T-helper 1 cell treated with Interleukin-12 subunit alpha and Interleukin-12 subunit beta and Interleukin-4 antibody, amounts not matched to agents 30 ng/mL and 1 ng/mL, for 36 hours (primary cell): ENCODE measurements at places on chromosomes 11 and 22. TPM values are rescaled to one million over a fixed set of nuclear protein-coding genes. Genes with fewer than 3 reads are reported as not detected.

The SLC25A18 gene
- not detected in 2 replicates for total RNA-seq

The FGF3 gene
- total RNA-seq = not detected in 2 replicates

The SLC29A2 gene
- 6.1 and 6.8 TPM in 2 replicates for total RNA-seq

The DGCR6 gene
- 0.71 and 0.81 TPM in 2 replicates for total RNA-seq

The TMEM258 gene
- total RNA-seq = 171 and 173 TPM in 2 replicates

The ART5 gene
- not detected in 2 replicates for total RNA-seq

The PAMR1 gene
- total RNA-seq = not detected in 2 replicates

The TKFC gene
- total RNA-seq = 32.6 and 33.3 TPM in 2 replicates

The DCUN1D5 gene
- total RNA-seq = 30.9 and 32.1 TPM in 2 replicates

The ADAMTS8 gene
- not detected in 2 replicates for total RNA-seq

The SPINDOC gene
- 40.2 and 40.9 TPM in 2 replicates for total RNA-seq

The OR51E1 gene
- not detected in 2 replicates for total RNA-seq

The RASD2 gene
- total RNA-seq = 0.05 TPM in 1 of 2 replicates, not detected in the other

The FAM111B gene
- total RNA-seq = 63.3 and 63.7 TPM in 2 replicates

The B3GAT1 gene
- total RNA-seq = 1.2 and 1.9 TPM in 2 replicates

The KDM4D gene
- 0.44 TPM in 2 replicates for total RNA-seq

The IL17REL gene
- 0.07 TPM in 1 of 2 replicates, not detected in the other for total RNA-seq

The GDPD4 gene
- total RNA-seq = not detected in 2 replicates

The KRTAP5-10 gene
- total RNA-seq = not detected in 2 replicates

The RAG2 gene
- not detected in 2 replicates for total RNA-seq

The PDE2A gene
- total RNA-seq = 0.81 and 0.90 TPM in 2 replicates

The OR10V1 gene
- not detected in 2 replicates for total RNA-seq
